ENCODE measurements at places on chromosomes 5 and 9. TPM values are rescaled to one million over a fixed set of nuclear protein-coding genes. Genes with fewer than 3 reads are reported as not detected.

DNA sequence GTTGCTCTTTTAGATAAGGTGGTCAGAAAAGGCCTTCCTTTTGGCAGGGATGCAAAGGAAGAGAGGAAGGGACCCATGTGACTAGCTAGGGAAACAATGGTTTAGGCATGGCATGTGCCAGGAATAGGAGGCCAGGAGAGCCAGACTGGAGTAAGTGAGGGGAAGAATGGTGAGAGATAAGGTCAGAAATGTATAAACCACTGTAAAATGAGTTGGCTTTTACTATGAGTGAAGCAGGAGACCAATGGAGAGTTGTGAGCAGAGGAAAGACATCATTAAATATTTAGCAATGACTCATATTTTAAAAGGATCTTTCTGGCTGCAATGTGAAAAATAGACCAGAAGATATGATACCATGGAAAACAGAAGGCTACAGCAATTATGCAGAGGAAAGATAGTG lies 50.9 kb downstream of the AP3B1 start:
- DNase-seq, result no peak

GRCh38 chr5:172616730-172617129 lies 24.3 kb upstream of the NEURL1B start:
- peak; percentile 57 for DNase-seq

GRCh38 chr5:180811623-180812124 lies 9.1 kb upstream of the MGAT1 start:
- no peak for DNase-seq

- no peak for DNase-seq
Measured at GRCh38 chr5:107464416-107464815, 206.3 kb downstream of the EFNA5 start.

Gene C9orf153
- polyA plus RNA-seq, result 0.15 TPM

Gene COL27A1
- 45.2 TPM for polyA plus RNA-seq

Data from left kidney (tissue), 8 donors.